Kidney capillary endothelial cell (primary cell): ENCODE measurements at places on chromosomes 3 and 15.

- no peak for DNase-seq
These were observed 18.3 kb downstream of the CALML4 start for GRCh38 chr15:68186671-68187397.

DNA sequence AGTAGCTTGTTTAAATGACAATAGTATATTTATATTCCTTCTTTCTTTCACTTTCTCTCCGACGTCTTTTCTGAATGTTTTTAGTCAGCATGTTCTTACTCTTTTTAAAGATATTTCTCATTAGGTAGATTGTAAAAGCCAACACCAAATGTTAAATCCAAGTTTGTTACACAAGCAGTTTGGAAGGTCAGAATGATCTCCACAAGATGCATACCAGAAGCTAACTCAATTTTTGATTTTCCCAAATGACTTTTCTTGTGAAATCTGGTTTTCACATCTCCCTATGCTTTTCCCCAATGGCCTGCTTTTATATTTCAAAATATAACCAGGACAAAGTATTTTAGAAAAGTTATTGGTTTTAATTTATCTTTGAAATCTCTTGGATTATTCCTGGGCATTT, 49.7 kb upstream of the TPRG1 start:
- no peak for DNase-seq

- peak; percentile 59 for DNase-seq
These were observed 32.3 kb downstream of the TMOD3 start for GRCh38 chr15:51861557-51862359.

GRCh38 chr15:81279621-81280485, 44.1 kb downstream of the STARD5 start:
- no peak for DNase-seq

DNA sequence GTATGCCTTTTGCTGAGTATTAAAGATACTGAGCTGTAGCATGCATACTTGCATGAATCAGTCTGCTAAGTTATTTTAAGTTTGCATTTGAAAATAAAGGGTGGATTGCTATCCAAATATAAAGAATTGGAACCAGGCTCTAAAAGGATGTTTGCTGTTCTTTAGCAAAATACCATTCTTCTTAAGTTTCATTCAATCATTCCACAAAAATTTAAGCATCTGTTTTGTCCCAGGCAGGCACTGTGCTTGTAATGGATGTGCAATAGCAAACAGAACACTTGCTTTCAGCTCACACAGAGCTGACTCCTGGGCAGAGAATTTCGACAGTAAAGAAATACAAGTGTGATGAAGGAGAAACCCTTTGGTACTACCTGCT, 151.1 kb downstream of the PGPEP1L start:
- no peak for DNase-seq

- DNase-seq: no peak
These were observed 130.3 kb downstream of the DTWD1 start for GRCh38 chr15:49751191-49751590.

GRCh38 chr3:147937341-147937740, 528.2 kb downstream of the ZIC1 start:
- DNase-seq: no peak
